H1 (cell line): ENCODE measurements at places on chromosomes 7 and 10. TPM values are rescaled to one million over a fixed set of nuclear protein-coding genes. Genes with fewer than 3 reads are reported as not detected.

The ZNF25 gene
- polyA plus RNA-seq, result 0.09 and 0.17 TPM in 2 replicates

The SUN1 gene
- 158 and 324 TPM in 2 replicates for polyA plus RNA-seq

The RELN gene
- 0.03 and 0.11 TPM in 2 replicates for polyA plus RNA-seq

The DDX50 gene
- polyA plus RNA-seq, result 12.6 and 20.0 TPM in 2 replicates

The ZPBP gene
- polyA plus RNA-seq, result not detected in 2 replicates

The PLAC9 gene
- 8.4 and 12.9 TPM in 2 replicates for polyA plus RNA-seq
